Progenitor cell of endocrine pancreas (in vitro differentiated cells): ENCODE measurements at places on chromosomes 6 and 20. TPM values are rescaled to one million over a fixed set of nuclear protein-coding genes. Genes with fewer than 3 reads are reported as not detected.

PXDC1 gene
- total RNA-seq: 4.8 and 5.3 TPM in 2 replicates

- H3K4me3 ChIP-seq: no peak overlapping the region
- DNase-seq: no peak
- H3K27me3 ChIP-seq: no peaks in the 10 kb centered on the region
- H3K36me3 ChIP-seq: peaks cover 4% of the 10 kb centered on the region
- no peak overlapping the region for H3K27ac ChIP-seq
Measured at GRCh38 chr6:118524686-118525085, 23.4 kb upstream of the PLN start.

- no peak overlapping the region for H3K4me3 ChIP-seq
- no peaks in the 10 kb centered on the region for H3K36me3 ChIP-seq
- DNase-seq: no peak
- H3K4me1 ChIP-seq: no peaks in the 10 kb centered on the region
Measured at GRCh38 chr6:1792989-1793388, 183.3 kb downstream of the FOXC1 start.

DNA sequence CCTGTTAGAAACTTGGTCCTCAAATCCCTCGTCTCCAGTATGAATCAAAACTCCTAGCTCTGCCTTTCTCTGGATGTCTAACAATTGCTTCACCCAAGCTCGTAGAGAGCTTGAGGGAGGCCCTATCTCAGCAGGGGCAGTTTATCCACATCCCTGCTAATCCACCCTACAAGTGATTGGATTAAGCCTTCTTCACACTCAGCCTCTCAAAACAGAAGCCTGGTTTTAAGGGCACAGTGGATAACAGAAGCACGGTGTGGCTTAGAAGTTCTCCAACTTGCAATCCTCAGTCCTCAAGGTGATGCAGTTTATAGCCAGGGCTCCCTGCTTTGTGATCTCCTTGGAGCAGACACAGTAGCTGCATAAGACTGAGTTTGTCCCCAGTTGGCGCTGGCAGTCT, 383.9 kb downstream of the KIF16B start:
- H3K4me3 ChIP-seq: no peak overlapping the region
- no peak overlapping the region for H3K27ac ChIP-seq
- peaks cover 2% of the 10 kb centered on the region for H3K36me3 ChIP-seq
- DNase-seq: no peak
- H3K27me3 ChIP-seq: peaks cover 2% of the 10 kb centered on the region

GRCh38 chr6:149284904-149285303, 32.6 kb upstream of the TAB2 start:
- no peak overlapping the region for H3K4me3 ChIP-seq
- no peaks in the 10 kb centered on the region for H3K36me3 ChIP-seq
- H3K27ac ChIP-seq: no peak overlapping the region
- H3K4me1 ChIP-seq: no peaks in the 10 kb centered on the region

- H3K4me3 ChIP-seq: no peak overlapping the region
- H3K27ac ChIP-seq: no peak overlapping the region
- DNase-seq: no peak
- H3K4me1 ChIP-seq: peaks cover 13% of the 10 kb centered on the region
Measured at GRCh38 chr6:8061736-8062135, 2.5 kb downstream of the BLOC1S5 start.

DNA sequence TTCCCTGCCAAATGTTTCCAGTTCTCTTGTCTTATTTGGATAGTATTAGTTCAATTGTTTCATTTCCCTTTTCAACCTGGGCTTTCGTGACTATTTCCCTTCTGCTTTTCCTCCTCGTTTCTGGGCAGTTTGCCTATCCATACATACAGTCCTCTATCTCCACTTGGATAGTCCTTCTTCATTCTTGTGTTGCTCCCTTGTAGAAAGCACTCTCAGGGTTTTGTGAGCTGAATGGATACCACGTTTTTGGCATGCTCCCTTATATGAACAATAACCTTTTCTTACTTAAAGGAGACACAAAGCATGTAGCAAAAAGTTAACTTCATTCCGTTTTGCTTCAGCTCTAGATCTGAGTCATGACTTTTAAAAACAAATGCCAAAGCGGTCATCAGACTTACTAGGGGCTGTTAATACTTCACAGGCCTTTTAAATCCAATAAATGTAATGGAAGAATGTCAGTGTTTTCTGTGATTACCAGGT, 16.6 kb downstream of the CRYBG1 start:
- no peaks in the 10 kb centered on the region for H3K27me3 ChIP-seq
- no peaks in the 10 kb centered on the region for H3K4me1 ChIP-seq
- H3K27ac ChIP-seq: no peak overlapping the region
- H3K4me3 ChIP-seq: no peak overlapping the region
- no peak for DNase-seq

DNA sequence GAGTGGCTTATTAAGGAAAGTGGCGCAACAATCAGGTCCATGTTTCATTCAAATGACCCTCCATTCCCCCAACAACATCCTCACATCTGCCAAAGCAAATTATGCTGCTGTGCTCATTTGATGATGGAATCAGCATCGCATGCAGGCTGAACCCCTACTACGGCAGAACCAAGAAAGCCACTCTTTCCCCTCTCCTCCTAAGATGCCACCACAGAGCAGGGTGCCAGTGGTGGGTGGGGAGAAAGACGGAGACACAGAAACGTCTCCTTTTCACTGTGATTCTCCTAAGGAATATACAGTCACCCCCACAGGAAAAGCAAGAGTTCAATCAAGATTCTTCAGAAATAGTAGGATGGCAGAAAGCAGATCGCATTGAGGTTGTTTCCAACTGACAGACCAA, 17.1 kb downstream of the HEBP2 start:
- peaks cover 49% of the 10 kb centered on the region for H3K36me3 ChIP-seq
- no peaks in the 10 kb centered on the region for H3K27me3 ChIP-seq
- peaks cover 1% of the 10 kb centered on the region for H3K4me1 ChIP-seq

DNA sequence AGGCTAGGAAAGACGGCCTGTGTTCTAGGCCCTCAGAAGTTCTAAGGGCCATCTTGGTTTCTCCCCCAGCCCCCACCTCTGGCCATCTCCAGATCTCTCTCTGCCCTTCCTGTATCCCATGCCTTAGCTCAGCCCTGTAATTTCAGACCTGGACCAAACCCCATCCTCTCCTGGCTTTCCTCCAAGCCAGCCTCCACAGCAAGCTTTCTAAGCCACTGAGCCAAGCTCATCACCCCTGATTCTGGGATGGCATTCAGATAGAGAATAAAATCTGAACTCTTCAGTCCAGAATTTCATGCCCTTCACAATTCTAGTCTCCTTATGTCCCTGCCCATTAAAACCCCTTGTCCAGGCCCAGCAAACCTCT, 18.9 kb upstream of the CCM2L start:
- H3K4me3 ChIP-seq: no peak overlapping the region
- no peaks in the 10 kb centered on the region for H3K4me1 ChIP-seq
- DNase-seq: no peak
- H3K36me3 ChIP-seq: no peaks in the 10 kb centered on the region
- H3K27me3 ChIP-seq: peaks cover 55% of the 10 kb centered on the region

- H3K27ac ChIP-seq: no peak overlapping the region
- no peaks in the 10 kb centered on the region for H3K27me3 ChIP-seq
- peaks cover 33% of the 10 kb centered on the region for H3K4me1 ChIP-seq
- no peak overlapping the region for H3K4me3 ChIP-seq
- DNase-seq: no peak
Measured at GRCh38 chr6:135568379-135568778, 70.8 kb upstream of the AHI1 start.

- no peak overlapping the region for H3K4me3 ChIP-seq
- H3K36me3 ChIP-seq: no peaks in the 10 kb centered on the region
- DNase-seq: peak; percentile 56
- H3K4me1 ChIP-seq: peaks cover 9% of the 10 kb centered on the region
- peaks cover 4% of the 10 kb centered on the region for H3K27me3 ChIP-seq
Measured at GRCh38 chr6:11241793-11242201, 9.3 kb upstream of the NEDD9 start.

DNA sequence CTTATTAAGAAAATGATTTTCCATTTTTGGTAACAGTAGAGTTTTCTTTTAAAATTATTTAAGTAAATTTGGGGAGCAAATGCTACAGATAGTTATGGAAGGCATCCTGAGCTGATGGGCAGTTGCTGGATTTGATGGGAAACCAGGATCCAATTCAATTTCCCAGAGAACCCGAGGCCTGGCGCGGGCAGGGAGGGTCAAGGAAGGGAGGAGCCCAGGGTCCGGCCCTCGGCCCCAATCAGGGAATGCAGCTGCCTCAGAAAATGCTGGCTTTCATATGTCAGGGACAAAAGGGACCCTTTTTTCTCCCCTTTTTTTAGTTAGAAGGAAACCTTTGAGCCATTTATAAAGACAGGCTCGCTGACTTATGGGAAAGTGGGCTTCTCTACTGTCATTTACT, 42.1 kb downstream of the CTCFL start:
- DNase-seq: no peak
- H3K27ac ChIP-seq: no peak overlapping the region
- H3K36me3 ChIP-seq: no peaks in the 10 kb centered on the region
- H3K27me3 ChIP-seq: peaks cover 7% of the 10 kb centered on the region
- H3K4me1 ChIP-seq: no peaks in the 10 kb centered on the region

DNA sequence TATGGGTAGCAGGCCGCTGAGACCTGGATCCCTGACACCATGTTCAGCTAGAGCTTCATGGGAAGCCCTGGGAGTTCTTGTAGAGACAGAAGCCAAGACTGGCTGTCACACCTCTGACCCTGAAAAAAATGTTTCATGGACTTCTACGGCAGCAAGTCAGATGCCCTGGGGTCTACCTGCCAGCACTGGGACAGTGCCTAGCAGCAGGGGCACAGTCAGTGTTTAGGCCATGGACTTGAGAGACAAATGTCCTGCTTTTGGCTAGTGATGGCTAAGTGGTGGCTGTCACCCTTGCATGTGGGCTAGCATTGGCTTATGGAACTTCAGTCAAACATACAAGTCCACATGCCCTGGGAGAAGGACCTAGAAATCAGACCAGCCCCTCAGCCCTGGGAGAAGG, 41.3 kb upstream of the SSTR4 start:
- no peaks in the 10 kb centered on the region for H3K4me1 ChIP-seq
- no peaks in the 10 kb centered on the region for H3K36me3 ChIP-seq
- H3K4me3 ChIP-seq: no peak overlapping the region

DNA sequence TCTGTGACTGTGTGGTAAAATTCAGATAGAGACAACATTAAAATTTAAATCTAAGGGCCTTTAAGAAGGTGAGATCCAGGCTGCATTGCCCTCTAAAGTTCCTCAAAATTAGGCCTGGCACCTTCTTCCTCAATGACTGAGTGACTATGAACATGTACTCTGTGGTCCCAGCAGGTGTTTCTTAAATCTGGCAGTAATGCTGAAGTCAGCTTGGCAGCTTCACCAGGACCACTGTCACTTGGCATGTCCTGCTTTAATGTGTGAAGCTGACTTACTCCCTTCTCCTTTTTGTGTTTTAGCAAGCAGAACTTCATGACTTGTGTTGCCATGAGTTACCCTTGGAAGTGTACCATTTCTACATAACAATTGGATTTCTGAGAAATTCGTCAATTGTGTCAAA, 141.7 kb downstream of the NKAIN2 start:
- H3K36me3 ChIP-seq: peaks cover 2% of the 10 kb centered on the region
- DNase-seq: no peak
- H3K27me3 ChIP-seq: no peaks in the 10 kb centered on the region
- H3K4me1 ChIP-seq: peaks cover 16% of the 10 kb centered on the region

COL11A2 gene
- 4.3 and 5.3 TPM in 2 replicates for total RNA-seq

- DNase-seq: no peak
- H3K4me1 ChIP-seq: peaks cover 4% of the 10 kb centered on the region
- H3K27ac ChIP-seq: no peak overlapping the region
- H3K4me3 ChIP-seq: no peak overlapping the region
- no peaks in the 10 kb centered on the region for H3K27me3 ChIP-seq
Measured at GRCh38 chr6:5506597-5506996, 245.3 kb downstream of the FARS2 start.

SIRPA gene
- total RNA-seq: 15.2 and 16.2 TPM in 2 replicates

DNA sequence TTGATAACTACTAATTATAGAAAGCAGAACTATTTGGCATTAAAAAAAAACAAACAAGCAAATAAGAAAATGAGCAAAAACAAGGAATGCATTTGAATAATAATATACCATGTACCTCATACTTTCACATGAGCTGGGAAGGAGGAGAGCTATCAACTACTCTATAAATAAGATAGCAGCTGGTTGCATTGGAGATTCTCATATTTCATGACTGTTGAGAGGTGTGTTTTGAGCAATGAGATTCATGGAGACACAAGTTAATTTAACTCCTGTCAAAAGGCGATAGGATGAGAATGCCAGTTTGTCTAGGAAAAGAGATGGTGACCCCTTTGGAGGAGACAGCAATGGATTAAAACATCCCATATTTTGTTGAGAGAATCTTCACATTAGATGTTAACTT, 348.8 kb upstream of the SPTLC3 start:
- H3K27ac ChIP-seq: no peak overlapping the region
- DNase-seq: no peak
- H3K27me3 ChIP-seq: no peaks in the 10 kb centered on the region
- H3K36me3 ChIP-seq: peaks cover 1% of the 10 kb centered on the region
- peaks cover 2% of the 10 kb centered on the region for H3K4me1 ChIP-seq
- H3K4me3 ChIP-seq: no peak overlapping the region

DNA sequence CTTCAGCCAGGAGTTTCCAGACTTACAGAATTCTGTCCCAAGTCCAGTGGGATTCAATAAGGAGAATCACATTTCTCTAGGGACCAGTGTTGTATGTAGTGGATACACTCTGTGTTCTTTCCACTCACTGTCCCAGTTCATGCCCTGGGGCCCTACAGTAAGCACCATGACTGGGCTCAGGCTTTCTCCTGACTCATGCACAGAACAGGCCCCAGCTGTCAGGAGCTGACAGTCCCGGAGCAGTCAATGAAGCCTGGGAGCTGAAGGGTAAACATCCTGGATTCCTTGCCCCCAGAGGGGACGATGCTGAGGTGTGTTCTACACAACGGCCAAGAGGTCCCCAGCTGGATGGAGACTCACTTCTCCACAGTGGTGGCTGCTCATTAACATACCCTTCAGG, 40.2 kb upstream of the LRFN2 start:
- H3K4me3 ChIP-seq: no peak overlapping the region
- H3K27me3 ChIP-seq: peaks cover 24% of the 10 kb centered on the region
- peaks cover 2% of the 10 kb centered on the region for H3K36me3 ChIP-seq

DNA sequence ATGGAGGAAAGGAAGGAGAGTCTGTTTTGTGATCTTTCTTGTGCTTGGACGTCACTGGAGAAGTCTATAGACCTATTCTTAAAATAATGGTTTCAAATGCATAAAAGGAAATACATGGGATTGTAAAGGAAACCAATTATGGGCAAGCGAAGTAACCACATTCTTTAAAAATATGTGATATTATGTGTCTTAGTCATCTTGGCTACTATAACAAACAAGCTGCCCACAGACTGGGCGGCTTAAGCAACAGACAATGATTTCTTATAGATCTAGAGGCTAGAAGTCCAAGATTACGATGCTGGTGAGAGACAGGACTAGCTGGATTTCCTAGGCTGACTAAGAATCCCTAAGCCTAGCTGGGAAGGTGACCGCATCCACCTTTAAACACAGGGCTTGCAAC, 49.4 kb upstream of the CD83 start:
- no peaks in the 10 kb centered on the region for H3K36me3 ChIP-seq
- no peak overlapping the region for H3K4me3 ChIP-seq
- H3K4me1 ChIP-seq: no peaks in the 10 kb centered on the region
- no peak overlapping the region for H3K27ac ChIP-seq
- H3K27me3 ChIP-seq: peaks cover 11% of the 10 kb centered on the region

- no peaks in the 10 kb centered on the region for H3K27me3 ChIP-seq
- peaks cover 10% of the 10 kb centered on the region for H3K36me3 ChIP-seq
- no peak overlapping the region for H3K27ac ChIP-seq
- DNase-seq: no peak
- peaks cover 5% of the 10 kb centered on the region for H3K4me1 ChIP-seq
Measured at GRCh38 chr20:58669287-58670006, 18.4 kb downstream of the STX16 start.
